ENCODE measurements at places on chromosomes 3 and 15.

DNA sequence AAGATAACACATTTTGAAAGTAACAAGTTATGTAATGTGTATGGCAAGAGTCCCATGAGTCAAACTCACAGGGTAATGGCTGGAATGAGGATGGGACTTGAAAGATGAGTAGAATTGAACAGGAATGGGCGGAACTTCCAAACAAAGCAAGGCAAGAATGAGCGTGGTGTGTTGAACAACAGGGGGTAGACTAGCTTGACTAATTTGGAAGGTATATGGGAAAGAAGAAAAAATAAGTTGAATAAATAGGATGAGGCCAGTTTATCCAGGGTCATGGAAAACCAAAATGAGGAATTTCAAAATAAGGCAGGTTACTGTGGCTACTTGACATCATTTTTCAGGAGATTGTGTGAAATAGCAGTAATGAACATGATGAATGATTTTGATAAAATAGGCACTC, 2.5 kb upstream of the DPH6 start:
- DNase-seq, result no peak

DNA sequence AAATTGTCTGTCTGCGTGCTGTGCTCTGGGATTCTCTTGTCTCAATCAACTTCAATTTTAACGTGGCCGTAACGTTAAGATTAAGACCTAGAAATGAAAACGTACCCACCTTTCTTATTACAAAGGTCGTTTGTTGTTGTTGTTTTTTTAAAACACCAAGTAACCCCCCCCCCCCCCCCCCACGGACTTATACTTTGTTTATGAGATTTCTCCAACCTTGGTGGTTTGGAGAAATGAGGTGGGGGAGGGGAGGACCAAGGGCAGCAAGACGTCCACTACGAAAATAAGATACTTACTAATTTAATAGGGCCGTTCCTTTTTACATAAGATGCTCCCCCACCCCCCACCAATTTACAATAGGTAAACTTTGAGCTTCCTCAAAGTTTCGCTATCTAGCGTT, 244.4 kb upstream of the TOPAZ1 start:
- DNase-seq, result no peak

DNA sequence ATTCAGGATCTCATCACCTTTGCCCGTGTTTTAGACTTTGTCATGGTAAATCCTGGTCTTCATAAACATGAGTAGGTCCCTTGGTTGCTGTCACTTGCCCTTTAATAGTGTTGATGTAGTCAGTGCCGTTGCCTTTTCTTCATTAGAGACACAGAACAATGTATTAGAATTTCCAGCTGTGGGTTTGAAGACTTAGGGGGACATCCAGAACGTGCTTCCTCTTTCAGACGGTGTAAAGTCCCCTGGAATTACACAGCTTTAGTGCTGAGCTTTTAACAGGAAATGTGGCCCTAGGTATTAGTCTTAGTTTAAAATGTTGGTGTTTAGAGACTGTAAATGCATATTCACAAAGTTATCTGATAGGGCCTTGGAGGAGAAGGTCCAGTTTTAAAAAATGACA, 8.8 kb upstream of the LRCH3 start:
- DNase-seq, result no peak

- no peak for DNase-seq
Observed at GRCh38 chr3:4766263-4766662, 213.0 kb upstream of the BHLHE40 start.

GRCh38 chr3:171770689-171771620, 39.3 kb downstream of the PLD1 start:
- DNase-seq, result peak; percentile 66

GRCh38 chr3:177251755-177252154, 54.5 kb upstream of the TBL1XR1 start:
- DNase-seq, result no peak

DNA sequence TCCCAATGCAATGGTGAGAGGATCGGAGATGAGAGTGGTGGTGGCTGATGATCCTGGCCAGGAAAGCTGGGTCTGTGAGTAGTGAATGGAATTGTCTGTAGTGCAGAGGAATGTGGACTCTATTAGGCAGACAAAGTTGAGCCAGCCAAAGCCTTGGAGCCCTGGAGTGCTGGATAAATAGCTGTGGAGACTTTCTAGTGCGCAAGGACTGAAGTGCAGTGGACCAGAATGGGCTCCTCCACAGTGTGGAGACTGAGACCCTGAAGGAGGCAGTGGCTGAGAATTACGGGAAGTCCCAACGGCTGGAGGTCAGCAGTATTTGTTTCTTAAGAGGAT, 874 bp downstream of the ZNF662 start:
- no peak for DNase-seq

DNA sequence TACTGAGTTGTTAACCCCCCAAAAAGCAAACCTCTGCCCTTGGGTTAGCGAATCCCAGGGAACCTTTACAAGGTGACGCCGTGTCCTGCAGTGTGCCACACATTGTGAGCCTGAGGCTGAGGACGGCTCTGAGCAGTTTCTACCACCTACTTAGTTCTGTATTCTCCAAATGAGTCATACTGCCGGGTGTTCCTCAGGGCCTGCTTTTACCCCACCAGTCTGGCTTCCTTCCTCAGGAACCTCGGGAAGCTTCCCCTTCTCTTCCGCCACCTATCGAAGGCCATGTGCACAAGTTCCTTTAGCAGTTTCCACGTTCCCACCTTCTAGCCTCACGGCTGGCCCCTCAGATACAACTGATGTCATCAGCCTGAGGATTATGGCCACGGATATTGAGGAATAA, 384.0 kb upstream of the TPM1 start:
- DNase-seq, result no peak

DNA sequence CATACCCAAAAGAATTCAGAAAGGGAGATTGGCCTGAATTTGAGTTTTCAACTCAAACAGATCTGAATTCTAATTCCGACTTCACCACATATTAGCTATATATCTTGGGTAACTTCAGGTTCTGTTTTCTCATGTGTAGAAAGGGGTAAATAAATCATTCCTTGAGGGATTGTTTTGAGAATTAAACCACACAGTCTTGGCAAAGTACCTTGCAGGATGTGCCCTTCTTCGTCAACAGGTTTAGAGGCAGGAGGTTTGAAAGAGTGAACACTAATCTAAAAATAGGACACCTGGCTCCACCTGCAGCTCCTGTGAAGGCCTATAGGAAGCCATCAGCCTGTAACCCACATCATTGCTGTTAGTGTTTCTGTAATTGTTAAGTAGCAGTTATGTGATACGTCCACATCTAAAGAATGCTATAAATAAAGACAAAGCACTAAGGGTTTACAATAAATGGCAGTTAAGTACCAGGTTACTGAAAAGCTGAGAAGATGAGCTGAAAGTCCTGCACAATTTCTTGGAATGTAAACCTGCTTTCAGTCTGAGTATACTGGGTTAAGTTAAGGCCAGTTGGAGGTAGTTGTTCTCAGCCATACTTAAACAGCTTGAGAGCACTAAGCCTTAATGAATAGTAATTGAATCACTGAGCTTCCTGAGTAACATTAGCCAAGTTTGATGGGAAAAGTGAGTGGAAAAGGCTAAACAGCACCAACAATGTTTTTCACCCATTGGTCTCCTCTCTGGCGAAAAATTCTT, 6.0 kb downstream of the CCDC80 start:
- DNase-seq, result no peak

DNA sequence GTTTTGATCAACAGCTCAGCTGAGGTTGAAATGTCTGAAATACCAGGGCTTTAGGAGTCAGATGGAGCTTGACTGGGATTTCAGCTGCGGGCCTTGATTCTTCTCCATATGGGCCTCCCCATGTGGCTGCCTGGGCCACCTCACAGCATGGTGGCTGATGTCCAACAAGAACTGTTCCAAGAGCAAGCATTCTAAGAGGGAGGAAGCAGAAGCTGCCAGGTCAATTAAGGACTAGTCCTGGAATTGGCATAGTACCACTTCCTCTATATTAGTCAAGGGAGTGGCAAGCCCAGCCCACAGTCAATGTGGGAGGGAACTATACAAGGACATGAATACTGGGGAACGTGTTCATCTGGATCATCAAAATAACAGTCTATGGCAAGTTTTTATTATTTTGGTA, 181.7 kb upstream of the ANKRD28 start:
- no peak for DNase-seq

GRCh38 chr3:194541483-194541882, 54.7 kb upstream of the ATP13A3 start:
- no peak for DNase-seq
